ENCODE measurements at places on chromosomes 11 and 22.

DNA sequence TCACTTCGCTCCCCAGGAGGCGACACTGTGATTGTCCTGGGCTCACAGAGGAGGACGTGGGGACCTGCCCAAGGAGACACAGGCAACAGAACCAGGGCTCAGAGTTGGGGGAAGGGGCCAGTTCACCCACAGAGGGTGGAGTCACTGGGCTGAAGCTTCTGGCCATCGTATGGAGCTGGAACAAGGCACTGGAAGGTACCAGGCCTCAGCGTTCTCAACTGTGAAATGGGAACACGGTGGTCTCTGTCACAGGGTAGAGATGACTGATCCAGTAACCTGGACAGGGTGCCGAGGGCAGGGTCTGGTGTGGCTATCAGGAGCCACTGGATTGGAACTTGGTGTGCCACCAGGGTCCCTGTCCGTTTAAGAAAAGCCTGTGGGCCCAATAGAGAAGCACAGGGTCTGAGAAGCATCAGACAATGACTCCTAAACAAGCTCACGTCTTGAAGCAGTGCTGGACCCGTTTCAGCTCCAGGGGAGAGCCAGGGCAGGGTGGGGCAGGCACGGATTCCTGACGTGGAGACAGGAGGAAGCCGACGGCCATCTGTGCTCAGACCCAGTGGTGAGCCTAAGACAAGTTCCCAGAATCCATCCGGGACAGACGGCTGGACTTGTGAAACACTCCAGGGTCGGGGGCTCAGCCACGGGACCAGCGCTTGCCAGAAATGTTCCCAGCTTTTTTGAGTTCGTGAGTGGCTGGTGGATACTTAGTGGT, 25.0 kb upstream of the KCNQ1OT1 start:
- DNase-seq = no peak

GRCh38 chr11:124753624-124754023, 1.6 kb upstream of the VSIG2 start:
- DNase-seq = no peak

GRCh38 chr11:18669711-18670110, 28.9 kb upstream of the TMEM86A start:
- no peak for DNase-seq

DNA sequence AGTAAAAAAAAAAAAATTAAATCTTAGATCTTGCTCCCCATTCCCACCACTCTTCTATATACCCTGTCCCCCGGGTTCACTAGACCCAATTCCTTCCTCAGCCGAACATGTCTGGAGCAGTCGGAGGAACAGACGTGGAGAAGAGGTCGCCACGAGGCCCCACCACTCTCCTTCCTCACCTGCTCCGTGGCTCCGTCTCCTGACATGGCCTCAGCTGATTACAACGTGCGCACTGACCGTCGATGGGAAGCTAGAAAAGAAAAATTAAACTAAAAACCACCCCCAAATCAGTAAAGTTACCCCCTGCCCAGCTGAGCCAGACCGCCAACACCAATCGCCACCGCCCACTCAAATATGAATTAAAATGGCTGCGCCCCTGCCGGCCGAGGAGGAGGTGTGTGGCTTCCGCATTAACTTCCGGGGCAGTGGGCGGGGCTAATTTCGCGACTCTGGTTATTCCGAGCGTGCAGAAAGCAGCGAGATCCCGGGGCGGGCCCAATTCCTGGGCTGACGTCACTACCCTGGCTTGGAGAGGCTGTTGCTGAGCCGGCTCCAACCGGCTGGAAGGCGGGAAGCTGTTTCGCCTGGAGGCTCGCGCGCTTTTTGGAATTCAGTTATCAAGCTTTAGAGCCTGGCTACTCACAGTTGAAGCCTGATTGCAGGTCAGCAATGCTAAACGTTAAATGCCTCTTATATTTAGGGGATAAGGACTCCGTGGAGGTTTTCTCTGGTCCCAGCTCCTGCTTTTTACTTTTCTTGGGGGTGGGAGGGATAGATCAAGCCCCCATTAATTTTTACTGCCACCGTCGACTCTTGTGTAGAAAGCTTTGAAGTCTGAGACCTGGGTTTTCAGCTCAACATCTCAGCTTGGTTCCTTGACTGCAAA, at the start of gene CSTF3:
TSS of gene CSTF3 (minus strand) at position 361 of the 886 bp plus-strand sequence. CDS start at position 206, 155 bp downstream.
- peak; percentile 92 for DNase-seq

- DNase-seq = no peak
Measured at GRCh38 chr11:66143996-66144678, 74.1 kb downstream of the PACS1 start.

DNA sequence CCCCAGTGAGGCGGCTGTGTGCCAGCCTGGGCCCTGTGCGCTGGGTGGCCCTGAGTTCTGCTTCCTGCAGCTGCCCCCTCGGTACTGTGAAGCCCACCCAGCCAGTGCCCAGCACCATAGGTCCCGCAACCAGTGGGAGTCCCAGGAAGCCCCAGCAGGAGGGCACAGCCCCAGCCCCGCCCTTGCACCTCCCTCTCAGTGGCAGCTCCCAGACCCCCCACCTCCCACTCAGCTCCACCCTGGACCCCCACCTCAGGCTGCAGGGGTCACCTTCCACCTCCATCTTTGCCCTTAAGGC, 30.9 kb downstream of the MOB2 start:
- no peak for DNase-seq

DNA sequence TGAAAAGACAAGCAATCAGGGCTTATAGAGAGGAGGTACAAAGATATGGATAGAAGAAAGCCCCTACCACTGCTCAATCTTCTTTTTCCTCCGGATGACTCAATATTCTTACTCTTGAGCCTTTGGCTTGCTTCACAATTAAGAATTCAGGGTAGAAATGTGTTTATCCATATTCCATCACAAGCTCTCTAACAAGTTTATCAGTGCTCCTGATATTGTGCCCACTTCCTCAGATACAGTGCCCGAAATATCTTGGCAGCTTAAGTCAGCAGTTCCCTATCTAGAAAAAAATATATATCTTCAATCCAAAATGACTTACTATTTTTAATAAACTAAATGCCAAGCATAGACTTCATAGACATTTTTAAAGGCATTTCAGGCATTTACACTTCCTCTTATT, 255.1 kb upstream of the FAT3 start:
- no peak for DNase-seq

DNA sequence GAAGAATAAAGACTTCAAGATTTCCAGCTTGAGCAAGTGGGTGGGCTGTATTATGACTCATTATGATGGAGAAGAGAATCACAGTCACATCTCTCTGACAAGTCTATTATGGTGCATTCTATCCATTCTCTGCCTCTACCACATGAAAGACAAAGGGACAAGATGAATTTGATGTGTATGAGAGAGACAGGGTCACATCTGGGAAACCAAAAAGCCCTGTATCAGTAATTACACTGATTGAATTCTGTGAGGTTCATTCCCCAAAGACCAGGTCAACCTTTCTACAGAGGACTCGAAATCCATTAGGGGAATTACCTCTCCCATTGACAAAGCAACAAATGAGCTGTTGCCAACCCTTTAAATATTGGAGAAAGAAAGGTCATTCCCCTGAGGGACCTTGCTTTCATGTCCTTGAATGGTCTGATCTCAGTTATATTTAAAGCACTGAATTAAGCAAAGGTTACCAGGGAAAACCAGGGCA, 109.6 kb downstream of the USP35 start:
- DNase-seq = no peak

- no peak for DNase-seq
Measured at GRCh38 chr22:22935056-22935545, 47.5 kb downstream of the IGLL5 start.

DNA sequence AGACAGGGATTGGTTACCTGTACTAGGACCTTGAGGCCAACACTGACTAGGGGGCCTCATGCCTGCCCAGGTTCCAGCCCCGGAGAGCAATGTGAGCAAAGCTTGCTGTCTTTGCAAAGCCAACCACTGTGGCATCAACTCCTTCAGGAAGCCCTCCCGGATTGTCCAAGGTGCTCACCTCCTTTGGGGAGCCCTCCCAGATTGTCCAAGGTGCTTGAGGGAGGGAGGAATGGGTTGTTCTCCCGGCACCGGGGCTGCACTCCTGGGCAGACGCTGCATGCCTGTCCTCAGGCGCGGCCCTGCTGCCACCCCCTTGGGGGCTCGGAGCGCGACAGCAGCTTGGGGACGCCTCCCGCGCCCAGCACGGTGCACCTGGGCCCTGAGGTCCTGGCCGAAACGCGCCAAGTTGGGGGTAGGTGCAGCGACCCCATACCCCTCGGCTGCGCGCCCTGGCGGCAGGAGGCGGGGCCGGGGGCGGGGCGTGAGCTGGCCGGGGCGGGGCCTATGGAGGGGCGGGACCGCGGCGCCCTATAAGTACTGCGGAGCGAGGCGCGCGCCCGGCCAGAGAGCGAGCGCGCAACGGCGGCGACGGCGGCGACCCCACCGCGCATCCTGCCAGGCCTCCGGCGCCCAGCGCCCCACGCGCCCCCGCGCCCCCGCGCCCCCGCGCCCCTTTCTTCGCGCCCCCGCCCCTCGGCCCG, at the start of gene CD81:
TSS of gene CD81 (plus strand) at position 560 of the 701 bp plus-strand sequence. CDS start 240 bp downstream, outside the sequence.
- no peak for DNase-seq
